ENCODE measurements at places on chromosomes 5 and 9.

DNA sequence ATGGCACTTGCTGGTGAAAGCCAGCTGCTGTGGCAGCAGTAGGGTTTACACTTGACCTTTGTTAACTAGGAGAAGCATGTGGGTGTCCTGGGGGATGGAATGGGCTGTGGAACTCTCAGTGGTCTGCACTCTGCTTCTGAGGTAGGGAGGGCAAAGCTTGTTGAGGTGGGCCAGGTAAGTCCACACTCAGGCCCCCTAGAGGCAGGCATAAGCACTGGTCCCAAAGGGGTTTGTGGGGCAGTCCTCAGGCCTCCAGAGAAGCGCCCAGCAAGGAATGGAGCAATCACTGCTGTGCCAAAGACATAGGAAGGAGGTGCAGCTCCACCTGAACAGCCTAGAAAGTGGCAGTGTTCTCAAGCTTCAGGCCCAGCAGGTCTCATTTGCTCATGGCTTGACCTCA, 34.7 kb downstream of the INSL4 start:
- DNase-seq, result no peak

GRCh38 chr5:58072300-58072965, 387.5 kb downstream of the PLK2 start:
- DNase-seq, result no peak

GRCh38 chr9:82560457-82560904, 502.5 kb downstream of the RASEF start:
- no peak for DNase-seq

DNA sequence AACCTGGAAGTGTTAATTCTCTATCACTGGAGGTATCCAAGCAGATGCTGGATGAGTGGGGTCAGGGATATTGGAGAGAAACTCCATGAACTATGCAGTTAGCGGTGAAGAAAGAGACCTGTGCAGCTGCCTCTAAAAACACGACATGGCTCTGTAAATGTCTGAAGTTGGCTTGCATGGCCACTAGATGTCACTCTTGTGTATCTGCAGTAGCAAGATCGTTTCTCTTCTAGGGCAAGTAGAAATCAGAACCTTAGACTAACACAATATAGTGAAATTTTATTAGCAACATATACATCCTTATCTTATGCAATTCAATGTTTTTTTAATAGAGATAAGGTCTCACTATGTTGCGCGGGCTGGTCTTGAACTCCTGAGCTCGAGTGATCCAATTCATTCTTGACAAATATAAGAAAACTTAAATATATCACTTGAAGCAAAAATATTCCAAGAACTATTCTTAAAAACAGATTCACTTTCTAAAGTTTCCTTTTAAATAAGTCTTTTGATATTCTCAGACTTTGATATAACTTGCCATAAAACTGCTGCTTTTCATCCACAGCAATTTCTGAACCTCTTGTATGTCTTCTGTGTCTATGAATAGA, 2.9 kb downstream of the OR2S2 start:
- no peak for DNase-seq

DNA sequence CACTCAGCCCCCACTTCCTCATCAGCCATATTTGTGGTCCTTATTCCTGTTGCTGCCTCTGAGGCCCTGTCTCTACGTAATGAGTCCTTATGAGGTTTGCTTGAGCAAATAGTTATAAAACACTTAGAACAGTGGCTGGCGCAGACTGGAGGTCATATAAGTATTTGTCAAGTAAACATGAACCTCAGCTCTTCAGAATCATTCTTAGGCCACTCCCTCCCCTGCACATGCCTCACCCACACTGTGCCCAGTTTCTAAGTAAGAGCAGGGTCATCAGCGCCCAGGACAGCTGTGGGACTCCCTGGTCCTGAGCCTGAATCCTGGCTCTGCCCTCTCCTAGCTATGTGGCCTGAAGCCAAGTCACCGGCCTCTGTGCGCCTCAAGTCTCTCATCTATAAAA, 4.0 kb downstream of the ST6GALNAC4 start:
- no peak for DNase-seq

DNA sequence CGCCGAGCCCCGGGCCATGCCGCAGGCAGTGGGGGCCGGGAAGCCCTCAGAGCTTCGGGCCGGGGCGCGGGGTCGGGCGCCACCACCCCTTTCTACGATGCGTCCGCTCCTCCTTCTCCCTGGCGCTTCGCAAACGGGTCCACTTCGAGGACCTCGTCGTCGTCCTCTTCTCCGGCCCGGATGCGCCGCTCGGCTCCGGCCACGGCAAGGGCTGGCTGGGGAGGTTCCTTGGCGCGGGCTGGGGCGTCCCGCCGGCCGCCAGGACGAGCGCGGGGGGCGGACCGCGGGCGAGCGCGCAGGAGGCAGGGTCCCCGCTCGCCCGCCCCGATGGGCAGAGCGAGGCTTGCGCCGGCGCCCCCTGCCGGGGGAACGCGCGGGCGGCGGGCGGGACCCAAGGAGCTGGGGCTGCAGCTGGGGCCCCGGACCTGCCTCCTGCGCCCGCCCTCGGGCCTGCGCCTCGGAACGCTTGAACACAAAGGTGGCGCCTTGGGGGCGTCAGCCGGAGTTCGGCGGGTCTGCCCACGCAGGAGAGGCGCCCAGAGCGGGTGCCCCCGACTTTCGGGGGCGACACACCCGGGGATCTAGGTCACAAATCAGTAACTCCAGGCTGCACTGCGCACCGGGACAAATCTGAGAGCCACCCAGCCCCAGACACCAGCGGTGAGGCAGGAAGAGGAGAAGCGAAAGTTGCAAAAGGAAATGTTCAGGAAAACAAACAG, at the start of gene ROR2:
Gene ROR2, minus strand, starts transcription at position 283 of the 719 bp plus-strand sequence.
- DNase-seq, result no peak

- DNase-seq, result no peak
Observed at GRCh38 chr5:128257076-128257475, 173.5 kb downstream of the SLC12A2 start.

DNA sequence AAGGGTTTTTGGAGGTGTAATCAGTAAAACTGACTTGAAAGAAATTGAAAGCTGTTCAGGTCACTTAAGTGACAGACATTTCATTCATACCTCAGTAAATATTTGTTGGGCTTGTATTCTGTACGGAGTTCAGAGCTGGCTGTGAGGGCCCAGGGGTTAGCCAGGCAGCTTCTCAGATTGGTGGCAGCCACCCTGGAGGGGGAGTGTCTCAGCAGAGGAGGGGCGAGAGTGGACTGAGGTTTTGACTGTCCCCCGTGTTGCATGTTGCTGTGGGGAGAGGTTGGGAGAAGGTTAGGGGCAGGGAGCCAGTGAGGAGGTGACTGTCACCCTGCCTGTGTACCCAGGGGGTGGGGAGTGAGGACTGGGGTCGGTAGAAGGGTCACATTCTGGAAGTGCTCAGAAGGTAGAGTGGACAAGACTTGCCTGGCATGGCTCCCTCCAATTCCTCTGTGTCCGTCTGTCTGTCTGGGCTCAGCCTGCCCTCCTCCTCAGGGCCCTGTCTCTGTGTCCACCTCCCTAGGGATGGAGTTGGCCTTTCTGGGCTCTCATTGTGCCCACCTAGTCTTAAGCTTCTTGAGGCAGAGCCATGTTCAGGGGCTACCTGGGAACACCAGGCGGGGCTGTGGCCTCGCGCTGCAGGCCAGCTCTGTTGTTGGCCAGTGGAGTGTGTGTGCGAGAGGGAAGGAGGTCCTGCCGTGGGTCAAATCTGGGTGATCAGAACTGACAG, 4.4 kb downstream of the PHF2 start:
- DNase-seq, result no peak

DNA sequence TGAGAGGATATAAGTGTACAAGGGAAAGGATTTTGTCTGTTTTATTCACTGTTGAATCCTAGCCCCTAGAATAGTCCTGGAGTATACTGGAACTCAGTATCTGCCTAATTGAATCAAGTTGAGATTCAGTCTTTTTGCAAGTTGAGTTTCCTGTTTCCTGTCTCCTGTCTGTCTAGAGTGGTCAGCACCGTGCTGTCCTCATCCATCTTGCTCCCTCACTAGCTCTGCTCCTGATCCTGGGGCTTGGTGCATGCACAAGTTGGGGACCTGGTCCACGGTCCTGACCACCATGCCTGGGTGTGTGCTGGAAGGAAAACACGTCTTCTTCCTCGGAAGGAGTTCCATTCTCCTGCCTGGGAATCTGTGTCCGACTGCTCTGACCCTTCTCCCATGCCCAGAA, 3.2 kb downstream of the IL5 start:
- no peak for DNase-seq

- no peak for DNase-seq
Observed at GRCh38 chr5:91388362-91388761, 5.2 kb upstream of the ARRDC3 start.

- DNase-seq, result no peak
Observed at GRCh38 chr9:785997-786396, 55.5 kb upstream of the DMRT1 start.

DNA sequence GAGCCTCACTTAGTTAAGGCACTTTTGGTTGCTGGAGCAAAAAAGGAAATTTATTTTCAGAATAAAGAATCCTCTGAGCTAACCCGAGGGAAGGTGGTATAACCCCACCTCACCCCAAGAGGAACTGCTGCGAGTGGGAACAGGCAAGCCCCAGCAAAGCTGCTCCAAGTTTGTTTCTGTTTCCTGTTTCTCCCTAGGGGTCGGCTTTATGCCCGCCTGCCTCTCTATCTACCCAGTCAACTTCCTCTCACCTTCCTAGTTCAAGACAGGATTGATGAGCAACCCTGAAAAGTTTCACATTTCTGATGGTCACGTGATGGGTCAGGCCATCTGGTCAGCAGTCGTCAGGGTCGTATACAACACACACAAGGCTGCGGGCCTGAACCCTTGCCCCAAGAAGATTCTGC, 31.1 kb downstream of the TRIO start:
- no peak for DNase-seq

DNA sequence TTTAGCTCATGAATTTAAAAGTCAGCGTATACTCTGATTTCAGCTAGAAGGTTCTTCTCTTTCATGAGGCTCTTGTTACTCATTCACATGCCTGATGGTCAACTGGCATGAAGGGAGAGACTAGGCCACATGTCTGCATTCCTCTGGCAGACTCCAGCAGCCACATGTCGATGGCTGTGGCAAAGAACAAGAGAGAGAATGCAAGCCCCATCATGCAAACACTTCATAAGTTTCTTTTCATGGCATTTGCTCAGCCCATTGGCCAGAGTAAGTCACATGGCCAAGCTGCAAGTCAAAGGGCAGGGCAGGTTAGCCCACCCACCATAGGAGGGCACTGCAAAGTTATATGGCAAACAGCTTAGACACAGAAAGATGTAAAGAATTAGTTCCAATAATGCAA, 5.4 kb downstream of the KCNV2 start:
- DNase-seq, result no peak

GRCh38 chr5:32298059-32298415, 14.7 kb downstream of the MTMR12 start:
- no peak for DNase-seq

DNA sequence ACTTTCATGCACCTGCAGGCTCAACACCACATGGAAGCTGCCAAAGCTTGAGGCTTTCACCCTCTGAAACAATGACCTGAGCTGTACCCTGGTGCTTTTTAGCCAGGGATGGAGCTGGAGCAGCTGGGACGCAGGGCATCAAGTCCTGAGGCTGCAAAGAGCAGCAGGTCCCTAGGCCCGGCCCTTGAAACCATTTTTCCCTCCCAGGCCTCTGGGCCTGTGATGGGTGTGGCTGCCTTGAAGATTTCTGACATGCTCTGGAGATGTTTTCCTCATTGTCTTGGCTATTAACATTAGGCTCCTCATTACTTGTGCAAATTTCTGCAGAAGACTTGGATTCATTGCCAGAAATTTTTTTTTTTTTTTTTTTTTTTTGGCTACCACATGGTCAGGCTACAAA, 30.3 kb upstream of the GHR start:
- no peak for DNase-seq

- no peak for DNase-seq
Observed at GRCh38 chr5:108653201-108653600, 94.5 kb upstream of the FER start.

DNA sequence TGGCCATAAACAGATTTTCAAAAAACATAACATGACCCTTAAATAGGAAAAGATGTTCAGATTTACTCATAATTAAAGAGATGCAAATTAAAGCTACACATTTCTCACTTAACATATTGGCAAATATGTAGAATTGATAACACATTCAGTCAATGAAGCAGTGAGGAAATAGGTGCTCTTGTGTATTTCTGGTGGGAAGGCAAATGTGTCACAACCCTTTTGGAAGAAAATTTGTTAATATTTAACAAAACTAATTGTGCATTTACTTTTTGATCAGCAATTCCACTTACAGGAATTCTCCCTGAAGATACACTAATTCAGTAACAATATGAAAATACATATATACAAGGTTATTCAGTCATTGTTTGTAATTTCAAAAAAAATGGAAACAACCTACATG, 68.1 kb downstream of the FBXW11 start:
- no peak for DNase-seq

- DNase-seq, result no peak
Observed at GRCh38 chr5:17233488-17233887, 16.1 kb downstream of the BASP1 start.

DNA sequence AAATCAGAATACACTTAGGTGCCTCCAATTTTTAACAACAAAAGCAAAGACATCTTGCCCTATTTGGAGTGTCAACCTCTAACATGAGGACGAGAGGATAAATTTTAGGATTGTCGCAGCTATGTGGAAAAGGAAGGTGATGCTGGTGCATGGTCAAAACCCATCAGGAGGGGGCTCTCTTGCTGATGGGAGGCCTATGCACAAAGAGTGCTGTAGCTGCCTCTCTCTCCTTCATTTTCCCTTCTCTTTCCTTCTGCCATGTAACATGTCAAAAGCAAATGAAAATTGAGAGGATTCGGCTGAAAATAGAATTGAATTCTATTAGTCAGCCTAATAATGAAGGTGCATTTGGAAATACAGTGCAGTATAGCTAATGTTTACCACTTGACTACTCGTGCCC, 578.7 kb upstream of the ZNF462 start:
- DNase-seq, result no peak

- DNase-seq, result no peak
Observed at GRCh38 chr9:89477384-89477783, 20.5 kb downstream of the SEMA4D start.

DNA sequence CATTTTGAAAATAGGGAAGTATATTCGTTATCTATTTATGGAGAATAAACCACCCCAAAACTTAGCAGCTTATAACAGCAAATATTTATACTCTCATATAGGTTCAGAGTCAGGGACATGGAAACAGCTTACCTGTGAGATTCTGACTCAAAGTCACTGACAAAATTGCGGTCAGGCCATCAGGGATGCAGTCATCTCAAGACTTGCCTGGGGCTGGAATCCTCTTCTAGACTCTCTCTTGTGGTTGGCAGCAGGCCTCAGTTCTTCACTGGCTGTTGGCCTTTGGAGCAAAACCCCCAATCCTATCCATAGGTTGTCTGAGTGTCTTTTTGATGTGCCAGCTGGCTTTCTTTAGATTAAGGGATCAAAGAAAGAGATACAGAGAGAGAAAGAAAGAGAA, 275.6 kb downstream of the SEC61B start:
- DNase-seq, result no peak

- no peak for DNase-seq
Observed at GRCh38 chr5:41275813-41276512, 62.6 kb upstream of the C6 start.

Data from stimulated activated CD8-positive, alpha-beta memory T cell treated with anti-CD3 and anti-CD28 coated beads, Interleukin-4, amount 100 ng/mL, for 1 hour (primary cell).